NCI-H526 treated with DMSO at 0.1 percent for 48 hours (cell line): ENCODE measurements at places on chromosomes 11 and 22.
A peak's percentile ranks its signal among the peaks of the same experiment; 100 is the strongest.

- no peak for DNase-seq
These were observed 5.3 kb upstream of the JAML start for GRCh38 chr11:118230088-118230487.

- DNase-seq, result peak; percentile 61
These were observed 10.2 kb downstream of the DGKZ start for GRCh38 chr11:46357483-46357936.

- DNase-seq, result peak; percentile 56
These were observed 47.2 kb upstream of the ADA2 start for GRCh38 chr22:17266251-17266971.

GRCh38 chr22:38021206-38021605 is 36.0 kb upstream of the PICK1 start:
- no peak for DNase-seq

- peak; percentile 99 for DNase-seq
These were observed 81.2 kb downstream of the GRAMD1B start for GRCh38 chr11:123511037-123511870.

DNA sequence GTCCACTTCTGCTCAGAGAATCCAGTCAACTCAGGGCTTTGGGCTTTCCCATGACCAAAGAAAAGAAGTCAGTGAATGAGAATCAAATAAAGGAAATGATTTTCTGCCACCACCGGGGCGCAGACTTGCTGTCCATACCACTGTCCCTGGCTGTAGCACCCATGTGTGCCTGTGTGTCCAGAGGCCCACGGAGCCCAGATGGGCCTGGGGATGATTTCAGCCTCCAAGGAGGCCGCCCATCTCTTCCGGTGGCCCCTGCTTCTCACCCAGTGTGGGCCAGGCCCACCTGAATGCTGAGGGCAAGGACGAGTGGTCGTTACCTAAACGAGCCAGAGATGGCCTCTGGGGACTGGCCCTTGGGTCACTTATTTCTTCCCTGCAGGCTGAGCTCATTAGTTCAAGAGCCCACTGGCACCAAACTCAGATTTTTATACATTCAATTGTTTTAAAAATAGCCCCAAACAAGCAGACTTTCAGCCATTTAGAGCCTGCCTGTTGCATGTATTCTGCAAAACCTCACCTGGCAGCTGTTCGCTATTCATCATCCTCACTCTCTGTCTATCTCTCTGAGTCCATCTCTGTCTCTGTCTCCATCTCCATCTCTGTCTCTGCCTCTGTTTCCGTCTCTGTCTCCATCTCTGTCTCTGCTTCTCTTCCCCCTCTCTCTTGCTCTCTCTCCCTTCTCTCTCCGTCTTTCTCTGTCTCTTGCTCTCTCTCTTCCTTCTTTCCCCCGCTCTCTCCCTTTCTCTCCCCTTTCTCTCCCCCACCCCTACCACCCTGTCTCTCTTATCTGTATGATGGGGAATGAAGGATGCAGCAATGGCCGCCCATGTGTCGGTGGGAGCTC is 24.2 kb downstream of the KRTAP5-5 start:
- DNase-seq, result no peak

DNA sequence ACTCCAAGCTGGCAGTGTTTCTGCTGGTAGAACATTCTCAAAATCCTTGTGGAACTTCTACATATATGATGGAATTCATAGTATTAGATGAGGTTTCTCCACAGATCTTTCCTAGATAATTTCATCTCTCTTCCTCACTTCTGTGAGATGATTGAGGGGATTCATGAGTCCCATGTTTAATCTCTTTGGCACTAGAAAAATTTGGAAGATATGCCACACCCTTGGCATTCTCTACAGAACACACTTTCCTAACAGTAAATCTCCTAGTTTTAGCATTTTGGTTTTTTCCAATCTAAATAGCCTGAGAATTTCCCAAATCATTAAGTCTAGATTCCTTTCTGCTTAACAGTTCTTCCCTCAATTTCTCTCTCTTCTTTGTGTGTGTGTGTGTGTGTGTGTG is 35.3 kb downstream of the MED15 start:
- DNase-seq, result no peak

- no peak for DNase-seq
These were observed 384.7 kb downstream of the DCDC1 start for GRCh38 chr11:30984827-30985226.

GRCh38 chr11:85682330-85683305 is 3.4 kb downstream of the CCDC89 start:
- no peak for DNase-seq

- DNase-seq, result peak; percentile 91
These were observed 14.6 kb upstream of the NRGN start for GRCh38 chr11:124724979-124725718.

- no peak for DNase-seq
These were observed 31.0 kb downstream of the TMPRSS5 start for GRCh38 chr11:113675003-113675561.

- no peak for DNase-seq
These were observed 47.3 kb downstream of the ARL14EP start for GRCh38 chr11:30370164-30370563.

- no peak for DNase-seq
These were observed 37.2 kb downstream of the RTL6 start for GRCh38 chr22:44460691-44461375.

- DNase-seq, result no peak
These were observed 87.7 kb upstream of the HORMAD2 start for GRCh38 chr22:29992341-29993275.

- DNase-seq, result no peak
These were observed 1.4 kb downstream of the LRRC74B start for GRCh38 chr22:21047035-21047661.

GRCh38 chr11:8340296-8340695 is 76.6 kb upstream of the LMO1 start:
- DNase-seq, result no peak
